GOT3 (cell line): ENCODE measurements at places on chromosomes 1 and 21.
A peak's percentile ranks its signal among the peaks of the same experiment; 100 is the strongest.

DNA sequence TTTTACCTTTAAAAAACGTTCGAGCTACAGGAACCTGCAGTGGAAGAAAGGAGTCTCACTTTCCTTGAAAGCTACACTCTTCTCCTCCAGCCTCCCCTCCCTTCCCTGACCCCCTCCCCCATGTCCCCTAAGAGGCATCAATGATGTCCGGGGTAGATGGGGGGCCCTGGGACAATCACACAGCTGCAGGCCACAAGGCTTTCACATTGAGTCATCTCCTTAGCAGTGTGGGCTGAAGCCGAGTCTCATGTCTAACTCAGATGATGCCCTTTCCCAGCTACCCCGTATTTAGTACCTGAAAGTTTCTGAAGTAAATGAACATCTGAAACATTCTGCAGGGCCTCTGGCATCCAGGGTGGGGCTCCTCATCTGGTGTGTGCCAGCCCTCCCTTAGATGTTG is 6.3 kb upstream of the GPR25 start:
- no peak for DNase-seq

GRCh38 chr1:1928231-1929101 is 9.4 kb upstream of the TMEM52 start:
- no peak for DNase-seq

DNA sequence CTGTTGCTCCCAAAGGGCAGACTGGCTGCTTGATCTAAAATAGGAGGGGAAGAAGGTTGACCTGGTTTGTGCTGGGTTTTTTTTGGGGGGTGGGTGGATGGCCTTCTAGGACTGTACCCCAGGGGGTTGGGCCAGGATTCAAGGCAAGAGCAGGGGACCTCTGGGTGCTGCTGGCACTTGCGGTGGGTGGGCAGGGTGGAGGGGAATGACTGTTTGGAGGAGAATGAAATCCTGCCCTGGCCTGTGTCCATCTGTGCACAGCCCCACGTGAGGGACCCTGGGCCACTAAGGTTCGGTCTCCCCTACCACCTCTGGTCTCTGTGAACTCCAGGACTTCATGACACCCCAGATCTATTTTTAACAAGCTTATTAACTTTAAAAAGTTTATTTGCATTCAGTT is 414.2 kb downstream of the PTPRU start:
- DNase-seq: no peak

GRCh38 chr1:234940841-234941240 is 187.8 kb downstream of the TOMM20 start:
- DNase-seq: no peak

DNA sequence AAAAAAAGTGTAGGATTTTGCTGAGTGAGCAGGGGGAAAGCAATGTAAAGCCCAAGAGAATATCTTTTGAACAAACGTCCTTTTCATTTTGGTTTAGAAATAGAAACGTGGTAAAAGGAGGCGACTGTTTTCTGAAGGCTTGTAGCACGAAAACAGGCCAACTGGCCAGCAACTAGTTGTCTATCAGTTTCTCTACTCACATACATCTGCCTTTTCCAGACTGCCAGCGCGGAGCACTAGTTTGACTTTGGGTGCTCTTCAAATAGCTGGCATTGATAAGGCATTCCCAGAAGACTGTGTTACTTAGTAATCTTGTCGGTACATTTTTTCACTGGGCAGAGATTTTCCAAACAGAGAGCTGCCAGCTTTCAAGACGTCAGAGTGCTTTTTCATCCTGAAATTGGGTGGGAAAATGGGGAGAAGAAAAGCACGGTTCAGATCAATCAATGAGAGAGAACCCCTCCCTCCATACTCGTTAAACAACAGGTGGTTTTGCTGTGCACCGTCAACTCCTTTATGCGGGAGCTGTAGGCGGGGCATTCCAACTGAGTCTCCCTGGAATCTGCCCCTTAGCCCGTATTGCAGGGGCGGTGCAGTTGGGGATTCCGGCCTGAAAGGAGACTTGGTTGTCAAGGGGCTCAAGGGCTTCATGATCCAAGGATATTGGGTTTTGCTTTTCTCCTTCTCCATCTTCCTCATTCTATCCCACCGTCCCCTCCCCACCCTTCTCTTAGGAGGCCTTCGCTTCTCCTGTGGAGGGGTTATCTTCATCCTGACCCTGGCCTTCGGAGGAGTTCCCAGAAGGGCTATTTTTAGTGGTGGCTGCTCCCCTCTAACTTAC is 884 bp upstream of the LRRC8C start:
- no peak for DNase-seq

DNA sequence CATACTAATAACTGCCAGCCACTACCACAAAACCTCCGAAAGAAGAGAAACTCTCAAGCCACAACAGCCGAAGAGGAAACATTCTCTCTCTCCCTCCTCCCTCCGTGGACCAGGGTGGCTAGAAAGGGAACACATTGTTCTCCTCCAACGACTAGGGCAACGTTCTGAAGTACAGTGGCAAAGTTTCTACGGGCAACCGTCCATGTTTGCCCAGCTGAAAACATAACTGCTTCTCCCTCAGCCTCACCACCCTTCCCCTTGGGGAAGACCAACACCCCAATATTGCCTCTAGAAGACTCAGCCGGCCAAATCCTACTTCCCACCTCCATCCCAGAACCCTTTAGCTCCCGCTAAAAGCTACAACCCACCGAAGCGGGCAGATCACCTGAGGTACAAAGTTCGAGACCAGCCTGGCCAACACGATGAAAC is 2.0 kb downstream of the GLUL start:
- DNase-seq: no peak

DNA sequence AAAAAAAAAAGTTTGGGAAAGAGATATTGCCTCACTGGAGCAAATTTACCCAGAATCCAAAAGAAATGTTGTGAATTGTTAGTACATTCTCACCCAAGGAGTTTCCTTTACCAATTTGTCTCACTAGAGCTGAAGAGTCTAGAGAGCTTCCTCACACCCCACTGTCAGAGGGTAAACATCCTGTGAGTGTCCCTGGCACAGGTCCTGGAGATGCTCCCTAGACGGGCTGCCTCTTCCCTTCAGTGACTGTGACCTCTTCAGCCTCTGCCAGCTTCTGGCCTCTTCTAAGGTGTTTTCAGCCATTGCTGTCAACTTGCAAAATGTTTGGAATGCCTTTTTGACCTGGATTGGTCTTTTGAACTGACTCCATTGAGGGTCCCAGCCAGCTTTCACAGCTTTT is 159.4 kb downstream of the DHRS3 start:
- no peak for DNase-seq

- DNase-seq: peak; percentile 53
Measured at GRCh38 chr1:26471498-26472319, 531 bp upstream of the HMGN2 start.

GRCh38 chr1:25780318-25781129 is 19.5 kb upstream of the SELENON start:
- no peak for DNase-seq

GRCh38 chr1:17485281-17485680 is 45.8 kb upstream of the RCC2 start:
- no peak for DNase-seq

DNA sequence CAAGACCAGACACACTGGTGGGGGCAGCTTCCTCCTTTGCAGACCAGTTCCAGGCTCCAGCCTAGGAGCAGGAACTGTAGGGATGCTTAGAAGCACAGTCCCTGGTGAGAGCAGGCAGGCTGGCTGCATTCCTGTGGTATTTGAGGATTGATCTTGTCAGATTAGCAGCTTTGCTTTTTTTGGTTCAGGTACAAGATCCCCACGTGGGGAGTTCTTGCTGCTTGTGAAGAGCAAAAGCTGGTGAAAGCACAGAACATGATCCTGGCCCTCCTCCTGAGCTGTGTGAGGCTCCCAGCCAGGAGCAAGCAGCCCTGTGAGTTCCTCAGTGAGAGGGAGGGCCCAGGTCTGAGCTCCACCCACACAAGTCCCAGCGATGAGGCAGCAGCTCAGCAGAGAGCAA is 75.3 kb upstream of the ARTN start:
- DNase-seq: no peak

GRCh38 chr1:81232420-81232819 is 568.3 kb upstream of the ADGRL2 start:
- no peak for DNase-seq

GRCh38 chr1:154557939-154558719 is at the start of gene UBE2Q1:
UBE2Q1 (minus strand) TSS chr1:154558662; CDS start chr1:154558553, 109 bp downstream.
- DNase-seq: no peak

- DNase-seq: no peak
Measured at GRCh38 chr1:59077466-59078069, 219.3 kb upstream of the FGGY start.

DNA sequence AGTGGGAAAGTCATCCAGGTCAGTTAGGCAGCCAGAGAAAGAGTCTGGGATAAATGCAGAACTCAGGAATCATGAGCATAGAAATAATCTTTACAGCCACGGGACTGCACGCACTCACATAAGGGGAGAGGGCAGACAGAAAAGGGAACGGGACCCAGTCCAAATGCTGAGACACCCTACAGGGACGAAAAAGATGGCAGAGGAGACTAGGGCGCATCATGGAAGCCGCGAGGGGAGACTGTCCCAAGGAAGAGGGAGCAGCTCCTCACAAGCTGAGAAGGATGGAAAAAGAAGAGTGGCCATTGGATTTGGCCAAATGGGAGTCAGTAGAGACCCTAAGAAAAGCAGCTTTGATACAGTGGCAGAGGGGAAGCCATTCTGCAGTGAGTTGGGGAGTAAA is 102.9 kb upstream of the TLR5 start:
- no peak for DNase-seq

GRCh38 chr1:231272880-231273279 is 31.9 kb downstream of the GNPAT start:
- no peak for DNase-seq

- DNase-seq: no peak
Measured at GRCh38 chr1:165456114-165456513, 11.2 kb upstream of the RXRG start.

DNA sequence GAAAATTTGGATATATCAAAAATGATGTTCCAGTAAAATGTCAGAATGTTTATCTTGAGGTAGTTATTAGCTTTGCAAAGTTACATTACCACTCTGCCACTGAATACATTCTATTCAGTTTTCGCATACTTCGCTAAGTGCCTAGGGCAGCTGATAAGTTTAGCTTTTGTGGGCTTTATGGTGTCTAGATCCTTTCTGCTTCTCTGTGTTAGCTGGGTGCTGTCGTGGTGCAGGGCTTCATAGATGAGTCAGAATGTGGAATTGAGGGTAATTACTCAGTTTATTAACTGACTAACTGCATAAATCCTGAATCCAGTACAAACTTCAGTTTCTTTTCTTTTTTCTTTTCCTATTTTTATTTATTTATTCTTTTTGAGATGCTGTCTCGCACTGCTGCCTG is 21.5 kb downstream of the NCAM2 start:
- DNase-seq: no peak

DNA sequence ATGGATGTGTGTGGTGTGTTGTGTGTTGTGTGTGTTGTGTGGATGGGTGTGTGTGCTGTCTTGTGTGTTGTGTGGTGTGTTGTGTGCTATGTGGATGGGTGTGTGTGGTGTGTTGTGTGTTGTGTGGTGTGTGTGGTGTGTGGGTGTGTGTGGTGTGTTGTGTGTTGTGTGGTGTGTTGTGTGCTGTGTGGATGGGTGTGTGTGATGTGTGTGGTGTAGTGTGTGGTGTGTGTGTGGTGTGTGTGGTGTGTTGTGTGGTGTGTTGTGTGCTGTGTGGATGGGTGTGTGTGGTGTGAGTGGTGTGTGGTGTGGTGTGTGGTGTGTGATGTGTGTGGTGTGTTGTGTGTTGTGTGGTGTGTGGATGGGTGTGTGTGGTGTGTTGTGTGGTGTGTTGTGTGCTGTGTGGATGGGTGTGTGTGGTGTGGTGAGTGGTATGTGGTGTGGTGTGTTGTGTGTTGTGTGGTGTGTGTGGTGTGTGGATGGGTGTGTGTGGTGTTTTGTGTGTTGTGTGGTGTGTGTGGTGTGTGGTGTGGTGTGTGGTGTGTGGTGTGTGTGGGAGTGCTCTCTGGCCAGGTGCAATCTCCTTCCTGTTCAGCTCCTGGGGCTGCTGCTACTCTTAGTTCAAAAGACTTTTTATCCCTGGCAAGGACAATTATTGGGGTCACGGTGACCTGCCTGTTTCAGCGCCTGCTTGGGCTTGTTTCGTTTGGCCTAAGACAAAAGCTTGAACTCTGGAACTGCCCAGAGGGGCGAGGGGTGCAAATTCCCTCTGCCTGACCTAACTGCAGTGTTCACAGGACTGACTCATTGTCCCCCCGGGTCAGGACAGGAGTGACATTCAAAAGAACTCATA is 101.1 kb downstream of the UBIAD1 start:
- no peak for DNase-seq

DNA sequence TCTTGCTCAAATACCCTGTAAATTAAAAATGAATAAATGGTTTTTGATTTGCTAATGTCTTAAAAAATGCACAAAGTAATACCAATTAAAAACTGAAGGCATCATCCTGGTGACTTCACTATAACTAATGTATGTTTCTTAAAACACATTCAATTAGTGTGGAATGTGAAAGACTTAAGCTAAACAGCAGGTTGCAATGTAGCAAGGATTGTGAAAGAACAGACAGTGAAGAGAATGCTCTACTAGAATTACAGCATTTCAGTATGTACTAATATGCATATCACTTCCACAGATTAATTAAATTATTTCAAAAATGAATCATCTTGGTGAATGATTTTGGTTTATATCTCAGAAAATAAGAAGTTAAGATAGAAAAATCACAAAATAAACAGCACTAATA is 56.4 kb downstream of the LHX4 start:
- DNase-seq: no peak

DNA sequence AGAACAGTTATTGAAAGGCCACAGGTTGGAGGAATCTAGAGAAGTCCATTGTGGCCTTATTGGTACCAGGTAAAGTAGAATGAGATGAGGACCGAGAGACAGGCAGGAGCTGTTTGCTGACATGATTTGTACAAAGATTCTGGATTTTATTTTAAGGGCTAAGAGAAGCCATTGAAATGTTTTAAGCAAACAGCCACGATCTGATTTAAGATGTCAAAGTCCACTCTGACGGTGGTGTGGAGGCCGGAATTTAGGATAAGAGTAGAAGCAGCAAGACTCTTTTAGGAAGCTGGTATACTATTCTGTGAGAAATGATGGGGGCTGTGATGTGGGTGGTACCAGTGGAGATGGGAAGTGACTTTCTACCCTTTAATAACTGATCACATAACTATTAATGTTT is 418.5 kb downstream of the DPYD start:
- no peak for DNase-seq

DNA sequence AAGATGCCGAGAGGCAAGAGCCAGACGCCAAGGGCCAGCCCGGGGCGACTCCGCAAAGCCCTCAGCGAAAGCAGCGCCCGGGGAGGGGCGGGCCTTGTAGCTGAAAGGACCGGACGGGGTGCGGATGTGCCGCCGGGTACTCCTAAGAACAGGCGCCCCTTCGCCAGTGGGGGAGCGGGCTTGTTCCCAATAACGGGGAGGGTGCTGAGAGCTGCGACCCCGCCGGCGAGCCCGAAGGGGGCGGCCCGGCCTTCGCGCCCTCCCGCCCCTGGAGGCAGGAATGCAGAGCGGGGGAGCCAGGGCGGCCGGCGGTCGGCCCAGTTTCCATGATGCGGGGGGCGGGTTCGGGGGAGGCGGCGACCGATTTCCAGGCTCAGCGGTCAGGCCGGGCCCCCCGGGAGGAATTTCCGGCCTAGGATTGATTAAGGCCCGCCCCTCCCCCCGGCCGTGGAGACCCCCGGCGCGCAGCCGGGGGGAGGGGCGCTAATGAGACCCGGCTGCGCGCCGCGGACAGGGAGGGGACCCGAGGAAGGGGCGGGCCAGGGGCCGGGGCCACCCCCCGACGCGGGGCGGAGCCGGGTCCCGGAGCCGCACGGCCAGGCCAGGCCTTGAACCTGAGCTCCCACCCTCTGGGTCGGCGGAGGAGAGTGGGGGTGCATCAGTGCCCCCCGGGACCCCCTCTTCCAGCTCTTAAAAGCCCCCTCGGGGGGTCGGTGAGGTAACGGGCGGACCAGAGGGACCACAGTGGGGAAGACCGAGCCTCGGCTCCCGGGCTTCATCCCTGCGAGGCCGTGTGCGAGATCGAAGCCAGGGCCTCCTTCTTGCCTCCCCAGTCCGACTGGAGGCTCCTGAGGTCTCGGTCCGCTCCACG is 898 bp upstream of the TMEM200B start:
- peak; percentile 53 for DNase-seq
